ENCODE measurements at places on chromosomes 3 and 15. TPM values are rescaled to one million over a fixed set of nuclear protein-coding genes. Genes with fewer than 3 reads are reported as not detected.

DNA sequence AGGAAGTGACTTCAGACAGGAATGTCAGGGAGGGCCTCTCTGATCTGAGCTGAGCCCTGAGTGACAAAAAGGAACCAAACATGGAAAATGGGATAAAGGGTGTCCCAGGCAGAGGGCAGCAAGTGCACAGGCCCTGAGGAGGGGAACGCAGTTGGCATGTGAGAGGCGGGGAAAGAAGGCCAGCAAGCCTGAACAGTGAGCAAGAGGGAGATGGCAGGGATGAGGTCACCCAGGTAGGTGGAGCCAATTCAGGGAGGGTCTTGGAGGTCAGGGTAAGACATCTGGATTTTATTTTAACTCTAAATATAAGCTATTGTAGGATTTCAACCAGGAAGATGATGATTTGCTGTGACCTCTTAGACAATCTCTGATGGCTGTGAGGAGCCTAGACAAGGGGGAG lies 167.7 kb downstream of the LRTM1 start:
- no peaks in the 10 kb centered on the region for H3K36me3 ChIP-seq
- no peak overlapping the region for H3K4me3 ChIP-seq
- no peak overlapping the region for H3K27ac ChIP-seq

DNA sequence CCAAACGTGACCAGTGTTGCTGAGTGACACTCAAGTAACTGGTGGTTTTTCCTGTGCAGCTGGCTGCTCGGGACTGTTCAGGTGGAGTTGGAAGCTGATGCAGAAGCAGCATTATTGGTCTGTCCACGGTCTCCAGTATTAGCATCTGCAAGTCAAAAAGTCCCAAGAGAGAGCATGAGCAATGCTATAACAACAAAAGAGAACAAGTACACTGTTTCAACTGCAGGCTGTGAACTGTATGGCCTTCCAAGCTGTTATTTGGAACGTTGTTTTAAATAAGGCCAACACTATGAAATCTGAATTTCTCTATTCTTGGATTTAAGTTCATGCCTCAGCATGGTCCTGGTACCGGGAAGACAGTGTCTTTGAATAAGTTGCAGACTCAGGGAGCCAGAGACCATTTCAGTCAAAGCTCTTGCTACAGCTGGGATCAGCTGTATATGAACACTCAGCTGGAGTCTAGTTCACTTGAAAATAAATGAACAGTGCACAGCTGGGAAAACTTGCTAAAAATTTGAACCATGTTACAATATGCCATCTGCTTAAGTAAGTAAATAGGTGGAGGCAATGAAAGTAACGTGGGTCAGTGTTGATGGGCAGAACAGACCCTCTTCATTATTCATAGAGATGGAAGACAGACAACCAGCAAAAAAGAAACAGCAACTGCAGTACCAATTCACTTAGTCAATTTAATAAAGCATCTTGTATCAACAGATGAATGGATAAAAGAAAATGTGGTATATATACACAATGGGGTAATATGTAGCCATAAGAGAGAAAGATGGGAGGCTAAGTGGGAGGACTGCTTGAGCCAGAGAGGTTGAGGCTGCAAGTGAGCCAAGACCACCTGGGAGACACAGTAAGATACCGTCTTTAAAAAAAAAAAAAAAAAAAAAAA lies 45.1 kb downstream of the NR1I2 start:
- no peaks in the 10 kb centered on the region for H3K4me1 ChIP-seq
- no peaks in the 10 kb centered on the region for H3K36me3 ChIP-seq
- DNase-seq: no peak
- no peaks in the 10 kb centered on the region for H3K27me3 ChIP-seq

- H3K4me3 ChIP-seq: no peak overlapping the region
- H3K4me1 ChIP-seq: no peaks in the 10 kb centered on the region
- no peak overlapping the region for H3K27ac ChIP-seq
Measured at GRCh38 chr3:191343115-191343514, 12.8 kb upstream of the UTS2B start.

DNA sequence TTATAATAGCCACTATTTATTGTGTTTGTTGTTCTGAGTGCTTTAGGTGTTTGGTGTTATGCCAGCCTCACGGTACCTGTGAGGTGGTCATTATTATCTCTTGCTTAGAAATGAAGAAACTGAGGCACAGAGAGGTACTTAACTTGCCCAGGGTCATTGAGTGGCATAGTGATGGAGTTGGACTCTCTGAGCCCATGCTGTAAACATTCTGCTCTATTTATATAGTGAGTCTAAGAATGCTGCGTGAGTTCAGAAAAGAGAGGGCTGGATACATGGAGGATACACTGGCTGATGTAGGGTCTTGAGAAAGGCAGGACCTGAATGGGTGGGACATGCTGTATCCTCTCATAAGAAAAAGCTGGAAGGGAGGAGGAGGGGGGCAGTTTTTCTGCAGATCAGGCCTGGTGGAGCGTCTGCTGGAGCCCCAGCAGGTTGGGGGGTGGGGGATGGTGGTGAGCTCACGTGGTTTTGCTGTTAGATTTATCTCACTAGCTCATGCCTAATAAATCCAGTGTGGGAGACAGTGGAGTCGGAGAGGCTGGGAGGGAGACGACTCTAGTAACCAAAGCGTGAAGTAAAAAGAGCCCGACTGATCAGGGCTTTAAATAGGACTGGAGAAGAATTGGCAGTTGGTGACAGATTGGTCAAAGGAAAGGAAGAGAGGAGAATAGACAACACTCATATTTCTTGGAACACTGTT lies 16.0 kb downstream of the MED12L start:
- H3K4me1 ChIP-seq: no peaks in the 10 kb centered on the region
- no peak for DNase-seq
- H3K4me3 ChIP-seq: no peak overlapping the region
- H3K27me3 ChIP-seq: no peaks in the 10 kb centered on the region
- no peaks in the 10 kb centered on the region for H3K36me3 ChIP-seq
- no peak overlapping the region for H3K27ac ChIP-seq

AADACL2 gene
- not detected for total RNA-seq

CAMKV gene
- 0.44 TPM for total RNA-seq

C2CD4B gene
- total RNA-seq: 0.13 TPM

CCR3 gene
- not detected for total RNA-seq

- no peak overlapping the region for H3K4me3 ChIP-seq
- H3K27me3 ChIP-seq: no peaks in the 10 kb centered on the region
- H3K4me1 ChIP-seq: no peaks in the 10 kb centered on the region
- no peaks in the 10 kb centered on the region for H3K36me3 ChIP-seq
Measured at GRCh38 chr3:36677331-36678007, 86.9 kb downstream of the DCLK3 start.

XCR1 gene
- not detected for total RNA-seq

- H3K4me3 ChIP-seq: no peak overlapping the region
- peak; percentile 20 for DNase-seq
- H3K4me1 ChIP-seq: peaks cover 86% of the 10 kb centered on the region
Measured at GRCh38 chr15:88648357-88649214, 9.8 kb downstream of the ISG20 start.

DNA sequence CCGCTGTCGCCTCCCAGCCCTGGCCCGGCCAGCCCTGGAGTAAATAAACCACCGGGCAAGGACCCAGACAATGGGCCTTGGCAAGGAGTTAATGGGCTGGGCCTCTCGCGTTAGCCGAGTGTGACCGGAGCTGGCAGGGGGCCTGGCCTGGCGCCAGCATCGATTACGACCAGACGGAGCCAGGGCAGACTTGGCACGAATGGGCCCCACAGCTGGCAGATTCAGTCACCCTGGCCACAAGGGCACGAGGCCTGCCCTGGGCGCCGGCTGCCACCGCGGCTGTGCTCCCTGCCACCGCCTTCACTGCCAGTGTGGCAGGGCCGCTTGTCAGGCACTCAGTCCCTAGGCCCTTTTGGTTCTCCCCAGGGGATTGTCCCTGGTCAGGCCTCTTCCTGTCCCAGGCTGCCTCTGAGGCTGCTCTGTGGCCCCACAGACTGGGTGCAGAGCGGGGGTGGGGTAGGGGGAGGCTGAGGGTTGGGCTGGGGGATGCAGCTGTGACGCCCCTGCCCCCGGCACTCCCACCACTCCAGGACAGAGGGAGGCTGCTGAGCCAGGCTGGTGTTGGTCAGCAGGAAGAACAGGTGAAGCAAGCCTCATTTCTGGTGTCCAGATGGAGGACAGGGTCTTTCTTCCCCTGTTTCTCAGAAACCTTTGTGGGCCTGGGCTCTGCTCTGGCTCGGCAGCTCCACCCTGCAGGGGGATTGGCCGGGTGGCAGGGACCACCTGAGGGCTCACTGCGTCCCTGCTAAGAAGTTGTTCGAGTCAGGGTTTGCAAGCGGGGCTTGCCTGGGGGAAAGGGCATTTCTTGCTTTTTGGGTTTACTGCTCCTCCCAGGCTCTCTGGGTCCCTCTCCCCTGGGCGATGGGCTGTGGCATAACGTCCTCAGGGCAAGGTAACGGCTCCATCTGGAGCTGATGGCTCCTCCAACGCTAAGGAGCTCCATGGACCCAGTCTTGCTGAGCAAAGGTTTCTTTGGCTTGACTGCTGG lies 30.5 kb upstream of the SRP14 start:
- no peaks in the 10 kb centered on the region for H3K36me3 ChIP-seq
- H3K4me1 ChIP-seq: peaks cover 6% of the 10 kb centered on the region
- DNase-seq: no peak
- H3K27me3 ChIP-seq: no peaks in the 10 kb centered on the region
- no peak overlapping the region for H3K4me3 ChIP-seq

SH3GL3 gene
- not detected for total RNA-seq

- DNase-seq: no peak
- H3K27ac ChIP-seq: no peak overlapping the region
- no peaks in the 10 kb centered on the region for H3K27me3 ChIP-seq
- no peaks in the 10 kb centered on the region for H3K36me3 ChIP-seq
Measured at GRCh38 chr15:78358102-78358870, 18.1 kb downstream of the CRABP1 start.

EPHB3 gene
- not detected for total RNA-seq

CHRM5 gene
- not detected for total RNA-seq

IQGAP1 gene
- 173 TPM for total RNA-seq

- H3K27ac ChIP-seq: no peak overlapping the region
- no peak overlapping the region for H3K4me3 ChIP-seq
- H3K4me1 ChIP-seq: no peaks in the 10 kb centered on the region
- DNase-seq: no peak
- no peaks in the 10 kb centered on the region for H3K27me3 ChIP-seq
Measured at GRCh38 chr3:177823701-177824189, 626.5 kb upstream of the TBL1XR1 start.

- H3K4me3 ChIP-seq: peak overlapping the region; percentile 93
- H3K27ac ChIP-seq: peak overlapping the region; percentile 77
- peaks cover 79% of the 10 kb centered on the region for H3K4me1 ChIP-seq
- DNase-seq: no peak
- H3K36me3 ChIP-seq: peaks cover 6% of the 10 kb centered on the region
Measured at GRCh38 chr15:64842986-64843561, 1.4 kb downstream of the PLEKHO2 start.

GRCh38 chr15:92324101-92324963 lies 69.3 kb upstream of the ST8SIA2 start:
- no peak for DNase-seq
- no peaks in the 10 kb centered on the region for H3K27me3 ChIP-seq
- no peaks in the 10 kb centered on the region for H3K4me1 ChIP-seq
- no peak overlapping the region for H3K27ac ChIP-seq

LPP gene
- 13.4 TPM for total RNA-seq

All from CD8-positive, alpha-beta memory T cell (primary cell).